ENCODE measurements at places on chromosomes 12 and 14.

DNA sequence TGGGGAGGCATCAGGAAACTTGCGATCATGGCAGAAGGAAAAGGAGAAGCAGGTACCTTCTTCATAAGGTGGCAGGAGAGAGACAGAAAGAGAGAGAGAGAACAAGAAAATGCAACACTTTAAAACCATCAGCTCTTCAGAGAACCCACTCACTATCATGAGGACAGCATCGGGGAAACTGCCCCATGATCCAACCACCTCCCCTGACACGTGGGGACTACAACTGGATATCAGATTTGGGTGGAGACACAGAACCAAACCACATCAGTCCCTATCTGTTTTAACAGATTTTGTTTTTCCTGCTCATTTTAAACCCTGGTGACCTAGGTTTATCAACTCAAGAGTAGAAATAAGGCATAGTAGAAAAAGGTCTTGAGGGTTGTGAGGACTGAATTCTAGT lies 210.1 kb upstream of the PLXNC1 start:
- no peaks in the 10 kb centered on the region for H3K36me3 ChIP-seq
- H3K4me3 ChIP-seq, result no peak overlapping the region
- H3K4me1 ChIP-seq, result no peaks in the 10 kb centered on the region
- H3K27ac ChIP-seq, result no peak overlapping the region
- H3K27me3 ChIP-seq, result no peaks in the 10 kb centered on the region

GRCh38 chr12:47604221-47604873 lies 101.5 kb downstream of the RPAP3 start:
- H3K4me1 ChIP-seq, result peaks cover 8% of the 10 kb centered on the region
- no peak for DNase-seq
- no peaks in the 10 kb centered on the region for H3K27me3 ChIP-seq
- no peaks in the 10 kb centered on the region for H3K36me3 ChIP-seq

GRCh38 chr14:61719344-61720293 lies 24.3 kb downstream of the HIF1A start:
- no peak for DNase-seq
- H3K36me3 ChIP-seq, result peaks cover 7% of the 10 kb centered on the region
- H3K4me1 ChIP-seq, result no peaks in the 10 kb centered on the region
- H3K27ac ChIP-seq, result no peak overlapping the region
- H3K4me3 ChIP-seq, result no peak overlapping the region

DNA sequence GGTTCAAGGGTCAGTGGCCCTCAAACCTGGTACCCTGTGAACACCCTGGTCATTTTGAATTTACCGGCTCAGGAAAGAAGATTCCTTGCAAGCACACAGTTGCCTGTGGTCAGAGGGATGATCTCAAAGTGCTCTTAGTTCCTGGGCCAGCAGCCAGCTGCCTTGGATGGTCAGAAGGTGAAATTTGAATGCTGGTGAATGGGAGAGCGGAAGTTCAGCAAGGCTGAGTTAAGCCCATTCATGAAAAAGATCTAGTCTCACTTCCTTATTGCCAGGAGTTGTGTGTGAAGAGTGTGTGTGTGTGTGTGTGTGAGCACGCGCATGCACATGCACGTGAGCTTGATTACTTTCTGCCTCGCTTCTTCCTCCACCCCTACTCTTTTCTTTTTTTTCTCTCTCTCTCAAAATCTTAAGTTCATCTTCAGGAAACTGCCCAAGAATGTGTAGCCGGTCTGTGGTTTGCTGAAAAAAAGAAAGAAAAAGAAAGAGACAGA lies 155.5 kb upstream of the CCND2 start:
- no peaks in the 10 kb centered on the region for H3K36me3 ChIP-seq
- H3K4me1 ChIP-seq, result peaks cover 15% of the 10 kb centered on the region
- no peak overlapping the region for H3K27ac ChIP-seq
- peak; percentile 63 for DNase-seq
- H3K4me3 ChIP-seq, result no peak overlapping the region

GRCh38 chr14:64465831-64466554 lies 694 bp downstream of the AKAP5 start:
- no peaks in the 10 kb centered on the region for H3K4me1 ChIP-seq
- no peaks in the 10 kb centered on the region for H3K27me3 ChIP-seq
- peak overlapping the region; percentile 77 for H3K27ac ChIP-seq
- H3K36me3 ChIP-seq, result no peaks in the 10 kb centered on the region

GRCh38 chr14:90519262-90519920 lies 122.6 kb downstream of the CALM1 start:
- no peaks in the 10 kb centered on the region for H3K36me3 ChIP-seq
- no peak overlapping the region for H3K27ac ChIP-seq
- no peak overlapping the region for H3K4me3 ChIP-seq

- H3K36me3 ChIP-seq, result no peaks in the 10 kb centered on the region
- no peaks in the 10 kb centered on the region for H3K27me3 ChIP-seq
- peaks cover 98% of the 10 kb centered on the region for H3K4me1 ChIP-seq
- peak; percentile 93 for DNase-seq
Measured at GRCh38 chr14:104973385-104974145, 4.6 kb downstream of the AHNAK2 start.

GRCh38 chr12:92362126-92362525 lies 216.5 kb upstream of the BTG1 start:
- no peaks in the 10 kb centered on the region for H3K36me3 ChIP-seq
- no peak overlapping the region for H3K27ac ChIP-seq
- no peaks in the 10 kb centered on the region for H3K4me1 ChIP-seq
- H3K4me3 ChIP-seq, result no peak overlapping the region
- no peaks in the 10 kb centered on the region for H3K27me3 ChIP-seq
- DNase-seq, result no peak
